ENCODE measurements at places on chromosomes 1 and 21.

- DNase-seq: no peak
Observed at GRCh38 chr1:58406301-58407071, 140.0 kb downstream of the OMA1 start.

DNA sequence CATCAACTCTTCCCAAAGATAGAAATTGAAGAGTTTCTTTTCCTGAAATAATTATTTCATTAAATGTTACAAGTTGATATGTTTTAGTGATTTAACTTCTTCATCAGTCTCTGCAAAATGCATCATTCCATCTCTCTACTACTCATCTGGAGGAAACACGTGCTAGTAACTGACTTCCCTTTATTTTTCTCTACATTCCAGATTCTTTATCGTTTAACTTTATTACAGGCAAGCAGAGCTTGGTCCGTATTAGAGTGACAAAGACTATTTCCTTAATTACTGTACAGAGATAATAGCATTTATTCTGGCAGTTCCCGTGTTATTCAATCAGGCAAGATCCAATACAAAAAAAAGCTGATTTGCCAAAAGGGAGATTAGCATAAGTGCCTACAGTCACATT, 88.6 kb downstream of the TM2D1 start:
- no peak for DNase-seq

DNA sequence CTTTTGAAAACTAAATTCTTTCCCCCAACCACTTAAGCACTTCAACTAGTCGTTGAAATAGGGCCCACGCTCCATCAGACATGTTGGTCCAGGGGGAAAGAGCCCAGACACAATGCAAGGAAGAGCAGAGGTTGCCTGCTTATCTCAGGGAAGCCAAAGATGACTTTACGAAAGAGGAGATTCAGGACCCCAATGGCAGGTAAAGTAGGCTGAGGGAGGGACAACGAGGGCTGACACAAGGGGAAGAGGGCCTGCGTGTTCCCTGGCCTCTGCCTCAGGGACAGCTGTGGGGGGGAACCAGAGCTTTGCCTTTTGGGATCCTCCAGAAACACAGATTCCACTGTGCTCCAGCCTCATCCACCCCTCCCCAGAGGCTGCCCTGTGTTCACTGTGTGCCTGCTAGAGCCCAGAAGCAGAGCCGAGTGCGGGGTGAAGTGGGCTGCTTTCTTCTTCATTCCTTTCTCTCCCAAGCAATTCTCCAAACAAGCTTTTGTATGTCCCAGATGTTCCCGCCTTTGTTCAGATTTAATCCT, 135.5 kb upstream of the GRIK3 start:
- DNase-seq: no peak

- no peak for DNase-seq
Observed at GRCh38 chr1:64701071-64701470, 43.8 kb upstream of the RAVER2 start.

DNA sequence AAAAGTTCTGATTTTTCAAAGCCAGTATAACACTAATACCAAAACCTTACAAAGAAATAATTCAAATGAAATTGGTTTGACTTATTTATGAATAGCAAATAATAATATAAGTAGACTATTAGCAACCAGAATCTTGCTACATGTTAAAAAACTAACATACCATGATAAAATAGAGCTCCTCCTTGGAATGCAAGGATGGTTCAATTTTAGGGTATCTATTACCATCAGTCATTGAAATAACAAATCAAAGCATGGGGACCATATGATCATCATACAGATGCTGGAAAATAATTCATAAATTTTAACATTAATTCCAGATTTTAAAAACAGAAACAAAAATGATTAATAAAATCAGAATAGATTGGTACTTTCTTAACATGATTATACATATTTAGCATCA, 66.3 kb downstream of the RRAGC start:
- no peak for DNase-seq

DNA sequence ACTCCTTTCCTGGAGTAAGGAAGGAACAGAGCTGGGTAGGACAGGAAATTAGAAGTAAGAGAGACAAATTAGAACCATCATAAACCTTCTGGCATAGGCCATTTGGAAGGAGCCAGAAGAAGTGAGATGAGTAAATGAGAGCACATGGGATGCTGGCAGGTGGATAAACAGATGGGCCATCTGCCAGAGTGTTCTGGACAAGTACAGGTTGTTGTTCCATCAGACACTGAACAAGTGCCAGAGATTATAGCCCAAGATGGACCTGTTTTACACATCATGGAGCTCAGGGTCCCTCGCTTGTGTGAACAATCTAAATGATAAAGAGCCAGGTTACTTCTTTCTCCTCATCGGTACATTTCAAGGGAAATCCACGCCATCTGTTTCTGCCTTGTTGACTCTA, 200.3 kb downstream of the HHIPL2 start:
- no peak for DNase-seq

DNA sequence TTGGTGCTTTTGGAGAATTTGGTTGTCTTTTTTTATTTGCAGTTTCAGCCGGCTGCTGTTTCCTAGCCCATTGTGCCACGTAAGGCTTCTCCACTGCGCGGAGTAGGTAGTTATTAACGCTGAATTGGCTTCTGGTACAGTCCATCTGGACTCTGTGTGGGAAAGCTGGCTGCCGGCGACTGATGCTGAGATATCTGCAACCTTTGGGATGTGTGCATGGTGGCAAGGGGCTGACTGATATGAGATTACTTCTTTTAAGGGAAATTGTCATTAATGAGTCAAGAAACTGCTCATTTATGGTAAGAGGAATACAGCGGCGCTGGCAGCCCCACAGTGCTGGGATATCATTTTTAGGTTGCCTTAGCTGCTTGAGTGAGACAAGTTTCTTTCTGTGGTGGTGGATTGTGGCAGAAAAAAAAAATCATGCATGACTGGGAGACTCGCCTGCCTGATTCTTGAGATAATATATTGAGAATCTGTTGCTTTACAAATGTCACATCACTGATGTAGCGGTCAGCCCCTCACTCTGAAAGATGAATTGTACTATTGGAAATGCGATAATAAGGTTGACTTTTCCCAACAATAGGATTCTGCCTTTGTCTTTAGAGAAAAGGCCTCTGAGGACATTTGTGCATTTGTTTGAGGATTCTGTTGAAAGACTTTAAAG, 2.5 kb upstream of the ELAVL4 start:
- no peak for DNase-seq

DNA sequence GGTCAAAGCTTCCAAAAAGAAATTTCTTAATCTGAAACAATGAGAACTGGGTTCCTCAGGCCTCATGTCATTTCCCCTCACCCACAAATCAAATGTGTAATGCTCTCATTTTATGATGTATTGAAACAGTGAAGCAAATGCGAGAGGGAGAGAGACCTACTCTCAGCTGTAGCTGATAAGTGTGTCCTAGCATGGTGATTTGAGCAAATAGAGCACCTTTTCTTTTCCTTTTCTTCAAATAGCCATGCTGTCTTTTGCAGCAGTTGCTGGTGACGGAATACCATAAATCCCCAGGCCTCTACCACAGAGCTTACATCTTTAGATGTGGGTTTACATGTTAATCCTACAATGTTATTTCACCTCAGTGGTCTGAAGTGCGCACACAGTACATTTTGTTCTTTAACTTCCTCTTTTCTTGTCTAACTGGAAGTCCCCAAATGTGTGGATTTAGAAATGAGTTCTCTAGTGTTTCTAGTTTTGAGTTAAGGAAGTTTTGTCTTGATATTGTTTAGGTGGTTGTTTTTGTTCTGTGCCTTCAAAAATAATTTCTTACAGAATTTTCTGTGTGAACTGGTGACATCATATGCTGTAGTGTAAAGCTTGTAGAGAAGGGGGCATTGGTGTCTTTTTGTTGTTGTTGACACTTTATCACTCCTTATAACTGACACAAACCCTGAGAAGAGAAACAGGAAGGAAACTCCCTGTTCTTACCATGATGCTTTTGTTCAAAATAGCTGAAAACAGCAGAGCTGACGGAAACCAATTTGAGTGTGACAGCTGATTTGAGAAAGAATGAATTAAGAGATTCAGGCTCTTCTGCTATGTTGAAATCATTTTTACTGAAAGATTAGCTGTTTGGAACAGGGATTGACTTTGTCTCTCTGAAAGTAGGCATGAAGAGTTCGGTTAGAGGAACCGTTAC, 12.2 kb downstream of the SMAP2 start:
- peak; percentile 93 for DNase-seq

DNA sequence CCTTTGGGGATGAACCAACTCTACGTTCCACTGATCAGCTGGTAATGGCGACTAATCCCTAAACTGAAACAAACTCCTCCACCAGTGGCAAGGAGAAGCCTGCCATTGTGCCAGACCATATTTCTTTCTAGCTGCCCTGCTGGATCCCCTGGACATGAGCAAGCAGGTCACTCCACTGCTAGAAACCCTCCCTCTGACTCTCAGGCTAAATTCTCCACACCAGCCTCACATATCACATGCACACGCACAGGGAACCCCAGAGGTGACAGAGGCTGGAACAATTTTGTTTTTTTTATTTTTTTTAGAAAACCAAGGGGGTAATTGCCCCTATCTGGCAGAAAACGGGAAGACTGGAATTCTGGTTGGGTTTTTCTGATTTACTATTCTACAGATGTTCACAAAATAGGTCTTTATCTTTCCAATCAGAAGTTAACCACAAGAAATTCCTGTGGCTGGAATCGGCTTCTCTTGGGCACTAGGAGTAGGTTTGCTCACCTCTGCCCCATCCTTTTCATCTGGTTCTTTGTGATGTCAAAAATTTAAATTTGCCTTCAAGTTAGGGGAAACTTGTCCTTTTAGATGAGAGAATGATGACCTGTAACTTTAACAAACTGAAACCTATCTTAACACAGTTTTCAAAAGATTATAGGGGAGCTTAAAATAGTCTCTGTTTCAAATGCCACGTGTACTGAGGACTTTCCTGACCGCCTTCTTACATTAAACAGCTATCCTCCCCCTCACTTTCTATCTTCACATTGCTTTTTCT, 258.1 kb downstream of the SDCCAG8 start:
- DNase-seq: peak; percentile 80

DNA sequence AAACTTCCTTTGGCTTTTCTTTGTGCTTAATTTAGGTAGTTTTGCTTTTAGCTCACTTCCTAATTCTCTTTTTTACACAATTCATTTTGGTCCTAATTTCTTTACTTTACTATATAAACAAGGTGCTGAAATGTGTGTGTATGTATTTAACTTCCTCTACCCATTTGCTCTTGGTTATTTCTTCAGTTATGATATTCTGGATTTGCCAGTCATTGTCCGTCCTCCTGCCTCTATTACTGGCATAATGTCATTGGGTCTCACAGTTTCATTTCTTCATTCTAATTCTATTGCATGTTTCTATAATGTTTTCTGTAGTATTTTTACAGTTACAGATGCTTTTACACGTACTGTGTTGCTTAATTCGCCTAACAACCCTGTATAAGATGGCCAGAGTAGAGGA, 96.2 kb downstream of the ZMYM4 start:
- DNase-seq: no peak

DNA sequence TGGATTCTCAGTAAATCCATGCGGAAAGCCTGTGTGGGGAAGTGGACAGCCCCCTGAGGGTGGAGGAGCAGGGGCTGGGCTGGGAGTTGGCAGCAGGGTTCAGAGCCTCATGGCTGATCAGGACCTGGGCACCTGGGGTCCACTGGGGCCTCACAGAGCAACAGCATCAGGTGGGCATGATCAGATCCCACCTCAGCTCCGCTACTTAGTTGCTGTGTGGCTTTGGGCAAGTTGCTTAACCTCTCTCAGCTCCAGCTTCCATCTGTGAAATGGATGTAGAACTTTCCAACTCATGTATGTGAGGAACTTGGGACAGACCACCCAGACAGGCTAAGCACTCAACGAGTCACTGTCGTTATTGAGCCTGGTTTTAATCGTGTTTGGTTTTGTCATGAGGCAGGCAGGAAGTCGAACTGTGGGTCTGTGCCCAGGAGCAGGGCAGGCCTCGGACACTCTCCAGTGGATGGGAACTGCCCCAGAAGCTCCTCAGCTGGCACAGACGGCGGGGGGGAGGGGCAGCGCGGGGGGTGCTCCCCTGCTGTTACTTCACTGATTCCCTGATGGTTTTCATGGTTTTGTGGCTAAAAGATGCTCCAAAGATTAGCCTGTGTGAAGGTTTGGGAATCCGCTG, 155.8 kb upstream of the TMEM51 start:
- DNase-seq: no peak

- DNase-seq: no peak
Observed at GRCh38 chr1:201295861-201296260, 12.6 kb downstream of the PKP1 start.

- DNase-seq: peak; percentile 43
Observed at GRCh38 chr1:239976130-239976968, 115.3 kb upstream of the FMN2 start.

- DNase-seq: no peak
Observed at GRCh38 chr1:97832481-97832880, 88.4 kb downstream of the DPYD start.

GRCh38 chr1:178033019-178033418, 60.9 kb upstream of the RASAL2 start:
- DNase-seq: no peak

DNA sequence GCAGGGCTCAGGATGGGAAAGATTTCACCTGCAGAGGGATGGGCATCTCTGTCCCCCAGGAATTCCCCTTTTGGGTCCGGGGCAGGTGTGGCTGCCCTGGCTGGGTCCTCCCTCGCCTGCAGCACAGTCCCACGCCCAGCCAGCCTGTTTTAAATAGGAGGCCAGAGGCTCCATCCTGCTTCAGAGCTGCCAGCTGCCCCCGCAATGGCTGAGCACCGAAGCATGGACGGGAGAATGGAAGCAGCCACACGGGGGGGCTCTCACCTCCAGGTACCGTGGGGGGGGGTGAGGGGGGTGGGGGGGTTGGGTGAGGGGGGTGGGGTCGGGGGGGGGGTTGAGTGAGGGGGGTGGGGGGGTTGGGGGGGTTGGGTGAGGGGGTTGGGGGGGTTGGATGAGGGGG, 3.6 kb downstream of the SCNN1D start:
- DNase-seq: peak; percentile 18
